ENCODE measurements at places on chromosomes 6 and 20.

DNA sequence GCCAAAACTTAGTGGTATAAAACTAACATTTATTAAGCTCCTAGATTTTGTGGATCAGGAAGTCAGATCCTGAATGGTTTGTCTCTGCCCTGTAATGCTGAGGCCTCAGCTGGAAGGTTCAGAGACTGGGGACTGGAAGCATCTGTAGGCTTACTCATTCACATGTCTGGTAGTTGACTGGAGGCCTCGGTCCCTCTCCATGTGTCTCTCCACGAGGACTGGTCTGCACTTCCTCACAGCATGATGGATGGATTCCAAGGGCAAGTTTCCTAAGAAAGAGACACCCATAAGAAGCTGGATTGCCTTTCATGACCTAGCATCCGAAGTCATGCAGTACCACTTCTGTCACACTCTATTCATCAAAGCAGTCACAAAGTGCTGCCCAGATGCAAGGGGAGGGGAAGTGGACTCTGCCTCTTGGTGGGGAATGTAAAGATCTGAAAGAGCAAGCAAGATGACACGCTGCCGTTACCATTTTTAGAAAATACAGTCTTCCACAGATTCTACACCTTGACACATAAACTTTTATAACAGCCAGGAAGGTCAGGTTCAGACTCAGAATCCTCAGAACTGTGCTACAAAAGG lies 17.2 kb upstream of the MDGA1 start:
- DNase-seq = no peak

GRCh38 chr6:21383450-21384085 lies 210.0 kb upstream of the SOX4 start:
- DNase-seq = no peak

DNA sequence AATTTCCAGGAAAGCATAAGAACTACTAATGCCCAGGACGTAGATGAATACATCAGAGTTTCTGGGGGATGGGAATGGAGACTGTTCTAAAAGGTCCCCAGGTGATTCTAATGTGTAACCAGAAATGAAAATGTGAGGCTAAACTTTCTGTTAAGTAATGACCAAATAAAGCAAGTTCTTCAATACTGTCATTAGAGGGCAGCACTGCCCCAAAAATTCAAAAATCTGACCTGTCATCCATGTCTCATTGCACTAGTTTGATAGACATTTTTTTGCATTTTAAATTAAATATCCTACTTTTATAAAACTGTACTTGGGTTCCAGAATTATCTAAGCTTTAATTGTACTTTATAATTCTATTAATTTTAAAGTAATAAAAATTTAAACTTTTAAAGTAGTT lies 94.9 kb downstream of the RFX6 start:
- peak; percentile 46 for DNase-seq

- no peak for DNase-seq
Measured at GRCh38 chr6:34036357-34037069, 109.4 kb downstream of the GRM4 start.

DNA sequence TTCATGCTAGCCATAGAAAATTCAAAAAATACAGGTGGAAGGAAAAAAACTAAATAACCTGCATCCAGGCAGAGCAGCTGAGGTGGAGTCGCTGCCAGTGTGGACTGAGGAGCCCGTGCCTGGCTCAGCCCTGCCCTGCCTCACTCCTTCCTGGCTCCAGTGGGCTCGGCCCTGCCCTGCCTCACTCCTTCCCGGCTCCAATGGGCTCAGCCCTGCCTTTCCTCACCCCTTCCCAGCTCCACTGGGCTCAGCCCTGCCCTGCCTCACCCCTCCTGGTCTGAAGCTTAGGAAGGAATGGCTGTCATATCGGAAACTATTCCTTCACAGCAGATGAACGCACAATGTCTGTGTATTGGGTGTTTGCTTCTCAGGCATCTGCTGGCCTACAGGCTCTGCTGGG lies 142.1 kb downstream of the SMOC2 start:
- no peak for DNase-seq

- no peak for DNase-seq
Measured at GRCh38 chr20:4896119-4896702, 105.1 kb downstream of the SLC23A2 start.

All from NCI-H1930 (cell line).